ENCODE measurements at places on chromosomes 7 and 10.

DNA sequence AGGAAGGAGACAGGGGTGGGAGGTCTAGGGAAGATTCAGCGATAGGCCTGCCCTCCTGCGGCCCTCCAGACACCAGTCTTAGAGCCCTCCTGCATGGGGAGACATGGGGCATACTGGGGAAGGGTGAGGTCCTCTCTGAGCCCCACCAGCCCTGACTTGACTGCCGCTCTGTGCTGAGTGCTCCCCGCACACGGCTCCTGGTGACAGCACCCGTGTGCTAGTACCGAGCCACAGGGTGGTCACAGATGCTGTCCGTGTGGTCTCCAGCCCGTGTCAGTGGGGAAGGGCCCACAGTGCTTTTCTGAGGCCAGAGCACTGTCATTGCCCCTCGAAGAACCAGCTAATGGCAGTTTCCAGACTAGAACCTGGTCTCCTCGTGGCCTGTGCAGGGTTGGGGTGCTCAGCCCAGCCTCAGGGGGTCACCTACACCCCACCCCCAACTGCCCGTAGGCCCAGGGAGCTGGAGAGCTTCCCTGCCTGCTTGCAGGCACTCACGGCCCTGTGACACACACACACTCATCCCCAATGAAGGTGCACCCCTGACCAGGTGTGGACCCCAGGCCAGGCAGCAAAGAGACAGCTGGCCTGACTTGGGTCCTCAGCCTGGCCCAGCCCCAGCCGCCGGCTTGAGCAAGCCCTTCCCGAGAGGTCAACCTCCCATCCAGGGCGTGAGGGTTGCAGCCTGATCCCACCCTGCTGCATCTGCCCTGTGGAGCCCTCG, 86.0 kb upstream of the RET start:
- no peak for DNase-seq

DNA sequence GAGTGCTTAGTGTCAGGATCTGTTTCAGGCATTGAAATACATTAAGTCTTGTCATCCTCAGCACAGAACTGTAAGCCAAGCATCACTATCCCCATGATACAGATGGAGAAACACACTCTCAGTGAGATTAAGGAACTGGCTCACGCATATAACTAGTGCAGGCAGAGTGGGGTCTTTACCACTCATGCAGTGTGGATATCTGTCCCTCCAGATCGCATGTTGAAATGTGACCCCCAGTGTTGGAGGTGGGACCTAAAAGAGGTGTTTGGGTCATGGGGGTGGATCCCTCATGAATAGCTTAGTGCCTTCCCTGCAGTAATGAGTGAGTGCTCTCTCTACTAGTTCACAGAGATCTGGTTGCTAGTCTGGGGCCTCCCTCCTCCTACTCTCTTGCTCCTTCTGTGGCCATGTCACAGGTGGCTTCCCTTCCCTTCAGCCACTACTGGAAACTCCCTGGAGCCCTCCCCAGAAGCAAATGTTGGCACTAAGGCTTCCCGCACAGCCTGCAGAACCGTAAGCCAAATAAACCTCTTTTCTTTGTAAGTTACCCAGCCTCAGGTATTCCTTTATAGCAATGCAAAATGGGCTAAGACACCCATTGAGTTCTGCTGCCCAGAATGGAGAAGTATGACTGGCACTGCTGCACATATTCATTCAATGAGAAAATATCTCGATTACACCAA, 31.8 kb upstream of the MSMB start:
- DNase-seq = no peak

DNA sequence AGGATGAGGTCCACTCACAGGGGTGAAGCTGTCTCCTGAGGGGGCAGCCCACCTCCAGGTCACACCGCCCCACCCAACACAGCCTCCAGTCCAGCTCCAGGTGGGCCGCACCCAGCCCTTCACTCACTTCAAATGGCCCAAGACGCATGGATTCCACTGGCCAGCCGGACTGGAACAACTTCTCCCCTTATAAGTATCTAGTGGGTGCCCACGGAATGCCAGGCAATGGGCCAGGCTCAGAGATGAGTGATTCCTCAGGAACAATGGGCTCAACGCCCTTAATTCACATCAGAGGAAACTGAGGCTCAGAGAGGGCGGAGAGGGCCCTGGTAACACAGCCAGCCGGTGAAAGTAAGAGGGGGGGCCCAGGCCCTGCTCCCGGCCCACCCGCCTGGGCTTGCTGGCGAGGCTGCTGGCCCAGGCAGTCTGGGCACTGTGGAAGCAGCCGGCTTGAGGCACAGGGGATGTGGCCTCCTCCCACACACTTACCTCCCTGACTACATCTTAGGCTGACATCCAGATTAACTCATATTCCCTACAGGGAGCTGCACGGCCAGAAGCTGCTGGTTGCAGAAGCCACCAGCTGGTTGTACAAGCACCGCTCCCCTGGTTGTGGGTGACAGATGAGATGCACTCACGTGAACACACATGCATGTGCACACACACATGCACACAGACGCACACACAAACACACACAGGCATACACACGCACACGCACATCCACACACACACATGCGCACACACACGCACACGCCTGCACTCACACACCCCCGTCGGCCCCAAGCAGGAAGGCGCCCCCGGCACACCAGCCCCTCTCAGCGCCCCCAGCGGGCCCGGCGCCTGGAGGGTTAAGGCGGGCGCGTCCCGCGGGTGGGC, 1.0 kb upstream of the FAM20C start:
- DNase-seq = no peak

DNA sequence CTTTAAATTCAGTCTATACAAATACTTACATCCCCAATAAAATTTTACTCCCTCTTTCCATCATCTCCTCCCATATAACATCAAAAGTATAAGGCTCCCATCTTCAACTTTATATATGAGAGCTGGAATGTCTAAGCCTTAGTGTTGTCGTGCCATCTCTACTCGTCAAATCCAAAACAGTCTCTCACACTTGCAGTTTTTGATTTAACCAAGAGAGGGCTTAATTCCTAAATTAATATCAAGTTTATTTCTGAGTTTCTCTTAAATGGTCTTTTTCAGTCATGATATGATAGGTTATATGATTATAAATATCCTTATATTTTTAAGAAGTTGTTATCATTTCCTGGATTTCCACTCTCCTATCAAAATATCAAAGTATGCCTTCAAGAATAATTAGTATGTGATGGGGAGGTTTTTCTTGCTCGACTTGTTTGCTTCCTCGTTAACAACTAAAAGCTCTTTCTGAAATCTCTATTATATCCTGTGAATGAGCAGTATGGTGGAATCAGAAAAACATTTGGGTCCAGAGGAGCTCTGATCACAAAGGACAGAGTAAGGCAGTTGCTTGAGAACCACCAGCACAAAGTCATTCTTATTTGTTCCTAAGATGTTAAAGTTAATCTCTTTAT, 12.5 kb upstream of the LIPK start:
- DNase-seq = no peak

DNA sequence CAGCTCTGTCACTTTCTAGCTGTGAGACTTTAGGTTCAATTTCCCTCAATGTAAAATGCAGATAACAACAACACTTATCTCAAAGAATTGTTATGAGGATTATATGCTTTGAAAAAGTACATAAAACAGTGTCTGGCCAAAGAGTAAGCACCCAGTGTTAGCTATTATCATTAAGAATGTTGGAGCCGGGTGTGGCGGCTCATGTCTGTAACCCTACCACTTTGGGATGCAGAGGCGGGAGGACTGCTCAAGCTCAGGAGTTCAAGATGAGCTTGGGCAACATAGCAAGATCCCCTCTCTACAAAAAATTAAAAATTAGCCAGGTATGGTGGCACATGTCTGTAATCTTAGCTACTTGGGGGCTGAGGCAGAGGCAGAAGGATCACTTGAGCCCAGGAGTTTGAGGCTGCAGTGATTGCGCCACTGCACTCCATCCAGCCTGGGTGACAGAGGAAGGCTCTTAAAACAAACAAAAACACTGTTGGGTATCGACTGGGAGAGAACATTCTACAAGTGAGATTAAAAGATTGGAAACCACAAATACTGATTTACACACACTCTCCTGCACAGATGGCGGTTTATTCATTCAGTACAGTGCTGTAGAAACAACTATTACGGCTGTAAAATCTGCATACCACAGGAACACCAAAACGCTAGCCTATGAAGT, 107.3 kb downstream of the PROSER2 start:
- no peak for DNase-seq

- DNase-seq = no peak
Observed at GRCh38 chr10:28169525-28169924, 133.3 kb downstream of the MPP7 start.

DNA sequence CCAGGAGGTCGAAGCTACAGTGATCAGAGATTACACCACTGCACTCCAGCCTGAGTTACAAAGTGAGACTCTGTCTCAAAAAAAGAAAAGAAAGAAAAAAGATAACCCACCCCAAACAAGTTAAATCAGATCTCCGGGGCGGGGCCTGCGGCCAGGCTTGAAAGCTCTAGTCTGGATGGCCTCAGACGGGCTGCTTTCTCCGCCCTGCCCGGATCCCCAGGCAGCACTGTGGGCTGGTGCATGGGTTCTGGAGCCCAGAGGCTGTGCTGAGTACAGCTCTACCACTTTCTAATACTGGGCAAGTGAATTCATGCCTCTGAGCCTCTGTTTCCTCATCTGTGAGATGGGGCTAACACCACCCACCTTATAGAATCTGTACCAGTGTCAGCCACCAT, 83.7 kb downstream of the ZMIZ1 start:
- DNase-seq = no peak

DNA sequence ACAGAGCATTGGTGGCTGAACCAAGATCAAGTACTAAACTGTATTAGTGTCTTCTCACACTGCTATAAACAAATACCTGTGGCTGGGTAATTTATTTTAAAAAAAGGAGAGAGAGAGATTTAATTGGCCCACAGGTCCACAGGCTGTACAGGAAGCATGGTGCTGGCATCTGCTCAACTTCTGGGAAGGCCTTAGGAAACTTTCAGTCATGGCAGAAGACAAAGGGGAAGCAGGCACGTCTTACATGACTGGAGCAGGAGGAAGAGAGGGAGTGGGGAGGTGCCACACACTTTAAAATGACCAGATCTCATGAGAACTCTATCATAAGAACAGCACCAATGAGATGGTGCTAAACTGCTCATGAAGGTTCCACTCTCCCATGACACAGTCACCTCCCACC, 95.2 kb upstream of the JCAD start:
- DNase-seq = no peak

GRCh38 chr7:30240106-30240800, 44.1 kb upstream of the ZNRF2 start:
- DNase-seq = no peak

GRCh38 chr10:132206806-132207535, 20.2 kb downstream of the DPYSL4 start:
- no peak for DNase-seq
